Osteoblast (primary cell): ENCODE measurements at places on chromosomes 4 and X. TPM values are rescaled to one million over a fixed set of nuclear protein-coding genes. Genes with fewer than 3 reads are reported as not detected.

DNA sequence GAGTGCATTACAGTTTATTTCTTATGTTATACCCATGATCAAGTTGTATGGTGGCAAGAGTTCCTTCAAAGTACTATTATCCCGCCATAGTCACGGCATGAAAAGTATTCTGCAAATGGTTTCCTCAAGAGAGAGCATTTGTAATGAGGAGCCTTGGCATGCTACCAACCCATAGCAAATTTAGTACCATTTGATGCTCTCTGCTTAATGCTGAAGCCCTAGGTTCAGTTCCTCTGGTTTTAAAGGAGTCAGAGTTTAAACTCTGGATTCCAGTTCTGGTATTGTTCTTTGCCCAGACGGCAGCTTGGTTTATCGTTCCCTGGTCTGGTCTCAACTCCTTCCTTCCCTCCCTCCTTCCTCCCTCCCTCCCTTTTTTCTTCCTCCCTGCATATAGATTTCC is 371.3 kb downstream of the BMPR1B start:
- no peak overlapping the region for H3K4me3 ChIP-seq
- H3K36me3 ChIP-seq = no peaks in the 10 kb centered on the region
- H3K27me3 ChIP-seq = no peaks in the 10 kb centered on the region
- H3K4me1 ChIP-seq = peaks cover 21% of the 10 kb centered on the region
- H3K27ac ChIP-seq = peak overlapping the region; percentile 85
- no peak for DNase-seq

DNA sequence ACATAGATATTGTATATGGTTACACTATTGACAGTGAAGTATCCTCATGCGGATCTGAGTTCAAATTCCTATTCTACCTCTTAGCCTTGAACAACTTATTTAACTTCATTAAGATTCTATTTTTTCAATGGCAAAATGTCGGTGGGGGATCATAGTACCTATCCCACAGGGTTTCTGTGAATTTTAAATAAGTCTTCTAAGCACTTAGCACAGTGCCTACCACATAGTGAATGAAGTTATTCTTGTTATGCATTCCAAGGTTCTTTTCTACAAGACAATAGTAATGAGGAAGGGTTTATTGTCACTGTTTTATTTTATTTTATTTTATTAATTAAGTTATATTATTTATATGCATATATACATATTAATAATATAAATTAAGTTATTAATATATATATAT is 8.8 kb upstream of the ENAM start:
- no peaks in the 10 kb centered on the region for H3K27me3 ChIP-seq
- no peak overlapping the region for H3K27ac ChIP-seq
- no peaks in the 10 kb centered on the region for H3K36me3 ChIP-seq

The GRIA3 gene
- 3.3 and 6.8 TPM in 2 replicates for total RNA-seq

GRCh38 chrX:63470506-63470905 is 119.4 kb upstream of the SPIN4 start:
- no peak overlapping the region for H3K27ac ChIP-seq
- no peaks in the 10 kb centered on the region for H3K27me3 ChIP-seq
- DNase-seq = no peak
- H3K4me1 ChIP-seq = no peaks in the 10 kb centered on the region

GRCh38 chrX:13892856-13893255 is 76.0 kb upstream of the GPM6B start:
- H3K27me3 ChIP-seq = peaks cover 10% of the 10 kb centered on the region
- H3K4me1 ChIP-seq = peaks cover 32% of the 10 kb centered on the region
- no peak overlapping the region for H3K4me3 ChIP-seq
- no peak overlapping the region for H3K27ac ChIP-seq
- no peaks in the 10 kb centered on the region for H3K36me3 ChIP-seq
- DNase-seq = no peak

- H3K36me3 ChIP-seq = no peaks in the 10 kb centered on the region
- DNase-seq = no peak
- H3K27ac ChIP-seq = no peak overlapping the region
- H3K27me3 ChIP-seq = no peaks in the 10 kb centered on the region
- H3K4me3 ChIP-seq = no peak overlapping the region
- no peaks in the 10 kb centered on the region for H3K4me1 ChIP-seq
Observed at GRCh38 chrX:35166023-35166422, 223.4 kb downstream of the FAM47B start.

- no peak overlapping the region for H3K4me3 ChIP-seq
- H3K27ac ChIP-seq = no peak overlapping the region
- no peak for DNase-seq
Observed at GRCh38 chr4:166657261-166657660, 577.0 kb downstream of the SPOCK3 start.

The LANCL3 gene
- 0.29 and 0.72 TPM in 2 replicates for total RNA-seq

The WDR17 gene
- 0.36 and 0.59 TPM in 2 replicates for total RNA-seq

The QRFPR gene
- total RNA-seq = not detected in 2 replicates

GRCh38 chr4:176065435-176066291 is at the start of gene WDR17:
Gene WDR17, plus strand, starts transcription at chr4:176065841. Its CDS starts 45,740 bp downstream, at chr4:176111581.
- H3K27me3 ChIP-seq = no peaks in the 10 kb centered on the region
- peak; percentile 88 for DNase-seq
- H3K4me1 ChIP-seq = peaks cover 8% of the 10 kb centered on the region
- peak within 1 kb of the TSS; percentile 73 for H3K4me3 ChIP-seq

DNA sequence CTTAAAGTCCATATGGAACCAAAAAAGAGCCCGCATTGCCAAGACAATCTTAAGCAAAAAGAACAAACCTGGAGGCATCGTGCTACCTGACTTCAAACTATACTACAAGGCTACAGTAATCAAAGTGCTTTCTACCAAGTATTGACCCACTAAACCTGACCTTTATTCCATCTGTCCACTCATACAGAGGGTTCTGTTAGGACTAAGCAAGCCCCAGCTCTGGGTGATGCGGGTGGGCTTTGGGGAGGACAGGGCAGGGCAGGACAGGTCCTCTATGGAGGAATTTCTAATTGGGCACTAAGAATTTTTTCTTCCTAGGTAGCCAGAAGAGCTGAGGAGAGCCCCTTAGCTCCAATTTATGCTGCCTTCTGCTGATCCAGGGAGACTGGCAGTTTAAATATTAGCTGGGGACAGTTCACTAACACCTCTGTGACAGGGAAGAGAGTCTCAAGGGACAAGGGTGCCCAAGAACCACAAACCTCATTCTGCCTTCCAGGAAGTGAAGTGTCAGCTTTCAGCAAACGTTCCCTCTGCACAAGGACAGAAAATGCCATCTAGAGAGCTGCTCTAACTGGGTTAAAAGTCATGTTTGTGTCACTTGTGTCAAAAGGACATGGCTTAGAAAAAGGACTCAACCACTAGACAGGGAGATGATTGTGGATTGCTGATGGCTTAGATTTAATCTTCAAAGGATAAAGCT is 143.2 kb downstream of the KIT start:
- H3K27me3 ChIP-seq = no peaks in the 10 kb centered on the region
- no peaks in the 10 kb centered on the region for H3K36me3 ChIP-seq
- H3K27ac ChIP-seq = no peak overlapping the region
- no peak for DNase-seq
- H3K4me1 ChIP-seq = no peaks in the 10 kb centered on the region

DNA sequence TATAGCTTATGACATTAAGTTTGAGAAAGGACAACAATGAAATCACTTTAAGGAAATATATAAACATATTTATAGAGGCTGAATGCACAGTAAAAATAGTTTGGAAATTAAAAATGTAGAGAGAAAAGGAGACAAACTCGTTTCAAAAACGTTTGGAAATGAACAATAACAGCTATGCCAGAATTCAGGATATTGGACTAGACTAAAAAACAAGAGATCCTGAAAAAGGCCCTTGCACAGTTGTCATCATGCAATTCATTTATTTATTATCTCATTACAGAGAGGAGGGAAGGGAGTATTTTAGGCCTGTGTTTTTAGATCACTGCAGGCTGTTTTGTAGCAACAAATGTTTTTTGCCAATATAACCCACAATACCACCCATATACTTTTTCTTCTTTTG is 527.2 kb downstream of the ADGRL3 start:
- no peak for DNase-seq
- H3K36me3 ChIP-seq = no peaks in the 10 kb centered on the region

The XPNPEP2 gene
- total RNA-seq = not detected in 2 replicates

- H3K4me1 ChIP-seq = peaks cover 20% of the 10 kb centered on the region
- H3K27me3 ChIP-seq = no peaks in the 10 kb centered on the region
- DNase-seq = no peak
- H3K36me3 ChIP-seq = no peaks in the 10 kb centered on the region
- no peak overlapping the region for H3K27ac ChIP-seq
Observed at GRCh38 chr4:73843369-73843768, 6.9 kb downstream of the CXCL6 start.

DNA sequence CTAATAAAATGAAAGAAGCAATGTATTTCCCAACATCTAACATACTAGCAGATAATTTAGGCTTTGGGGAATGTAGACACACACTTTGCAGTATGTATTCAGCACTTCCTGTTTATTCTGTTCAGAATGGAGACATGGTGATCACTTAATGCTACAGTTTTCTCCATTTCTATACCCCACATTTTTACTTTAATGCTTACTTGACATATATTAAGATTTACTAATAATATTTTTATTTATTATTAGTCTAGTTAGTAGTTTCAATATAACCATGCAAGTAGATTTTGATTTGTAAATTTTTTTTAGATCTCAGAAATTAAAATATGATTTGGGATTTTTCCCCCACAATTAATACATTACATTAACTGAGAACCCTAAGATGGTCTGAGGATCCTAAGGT is 98.4 kb downstream of the PRSS12 start:
- H3K36me3 ChIP-seq = no peaks in the 10 kb centered on the region
- H3K27me3 ChIP-seq = no peaks in the 10 kb centered on the region
- H3K4me3 ChIP-seq = no peak overlapping the region
- DNase-seq = no peak
- no peak overlapping the region for H3K27ac ChIP-seq

The PHOX2B gene
- total RNA-seq = not detected in 2 replicates

The USP17L5 gene
- total RNA-seq = not detected in 2 replicates

GRCh38 chr4:12084690-12085089 is 656.0 kb upstream of the HS3ST1 start:
- no peaks in the 10 kb centered on the region for H3K36me3 ChIP-seq
- DNase-seq = no peak
- H3K27ac ChIP-seq = no peak overlapping the region
- no peaks in the 10 kb centered on the region for H3K4me1 ChIP-seq
- no peak overlapping the region for H3K4me3 ChIP-seq

The RBM46 gene
- not detected in 2 replicates for total RNA-seq
